ENCODE measurements at places on chromosomes 1 and 21. TPM values are rescaled to one million over a fixed set of nuclear protein-coding genes. Genes with fewer than 3 reads are reported as not detected.

DNA sequence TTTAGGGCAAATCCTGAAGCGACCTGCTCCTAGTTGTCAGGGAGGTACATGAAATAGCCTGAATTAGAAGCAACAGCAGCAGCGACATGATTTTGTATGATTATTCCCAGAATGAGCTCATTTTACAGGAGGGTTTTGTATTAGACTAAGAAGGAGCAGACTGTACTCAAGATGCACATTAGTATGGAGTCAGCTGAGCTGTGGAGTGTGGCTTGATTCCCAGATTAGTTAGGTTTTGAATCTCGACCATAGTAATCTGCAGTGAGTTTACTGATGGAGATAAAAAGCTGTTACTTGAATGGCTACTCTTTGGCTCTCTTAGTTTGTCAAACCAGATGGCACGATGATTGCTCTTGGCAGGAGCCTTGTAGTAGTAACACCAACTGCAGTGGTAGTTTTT lies 143.1 kb downstream of the PHTF1 start:
- no peak for DNase-seq

- peak; percentile 49 for DNase-seq
These were observed 37.2 kb upstream of the ETS2 start for GRCh38 chr21:38768471-38769063.

- DNase-seq = no peak
These were observed 52.6 kb downstream of the GNG12 start for GRCh38 chr1:67780637-67781036.

DNA sequence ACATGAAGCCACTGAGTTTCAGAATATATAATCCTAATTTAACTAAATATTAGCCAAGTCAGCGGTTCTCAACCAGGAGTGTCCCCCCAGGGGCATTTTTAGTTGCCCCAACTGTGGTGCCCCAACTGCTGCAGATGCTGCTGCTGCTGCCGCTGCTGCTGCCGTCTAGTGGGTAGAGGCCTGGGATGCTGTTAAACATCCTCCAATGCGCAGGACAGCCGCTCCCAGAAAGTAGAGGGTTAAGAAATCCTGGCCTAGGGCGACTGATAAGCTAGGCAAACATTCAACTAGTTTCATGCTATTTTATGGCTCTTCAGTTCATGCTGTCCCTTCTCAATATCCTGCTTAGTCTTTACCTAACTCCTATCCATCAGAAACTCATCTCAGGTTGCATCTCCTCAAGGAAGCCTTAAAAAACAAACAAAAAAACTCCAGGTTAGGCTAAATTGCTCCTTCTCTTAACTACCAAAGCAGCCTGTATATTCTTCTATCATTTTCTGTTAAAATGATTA lies 9.9 kb upstream of the DCAF6 start:
- DNase-seq = no peak

Gene KIAA1614
- 0.19 TPM for total RNA-seq

DNA sequence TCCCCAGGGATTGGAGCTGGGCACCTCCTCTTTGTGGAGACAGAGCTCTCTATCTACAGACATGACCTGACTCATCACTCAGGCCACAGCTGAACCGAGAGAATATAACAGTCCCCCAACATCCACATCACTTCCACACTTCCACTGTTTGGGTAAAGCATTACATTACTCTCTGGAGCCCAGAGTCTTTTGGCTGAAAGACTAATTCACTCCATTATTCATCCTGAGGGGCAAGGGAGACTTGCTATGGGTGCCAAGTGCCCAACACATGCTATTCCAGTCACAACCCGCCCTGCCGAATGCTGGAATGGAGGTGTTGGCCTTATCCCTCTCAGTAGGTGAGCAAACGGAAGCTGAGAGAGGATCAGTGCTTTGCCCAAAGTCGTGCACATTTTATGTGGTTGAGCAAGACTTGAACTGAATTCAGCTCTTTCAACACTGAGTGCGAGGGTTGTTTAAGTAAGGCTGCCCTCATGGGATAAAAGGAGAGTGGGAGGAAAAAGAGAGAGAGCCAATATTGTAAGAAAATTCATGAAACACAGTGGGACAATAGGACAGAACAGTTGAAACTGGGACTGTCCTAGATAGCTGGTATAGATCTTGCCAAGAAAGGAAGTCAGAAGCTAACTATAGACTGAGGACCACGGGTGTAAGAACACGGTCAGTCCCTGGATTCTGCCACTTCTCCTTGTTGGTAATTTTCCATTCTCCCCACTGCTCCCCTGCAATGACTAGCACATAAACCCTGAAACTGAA lies 13.5 kb upstream of the CHI3L1 start:
- DNase-seq = no peak

DNA sequence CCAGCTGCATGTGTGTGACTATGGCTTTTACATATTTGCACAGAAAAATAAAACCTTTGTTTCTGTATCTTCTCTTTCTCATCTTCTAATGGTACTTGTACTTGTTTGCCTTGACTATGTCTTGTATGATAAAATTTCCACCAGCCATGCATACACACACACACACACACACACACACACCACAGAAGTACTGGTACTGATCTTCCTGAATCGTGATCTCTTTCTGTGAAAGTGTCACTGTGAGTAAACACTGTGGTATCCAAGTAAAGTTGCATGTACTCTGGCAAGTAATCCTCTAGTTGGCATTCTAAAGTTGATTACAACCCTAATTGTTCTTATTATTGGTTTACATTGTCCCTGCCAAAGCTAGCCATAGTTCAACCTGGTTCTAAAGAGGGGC lies 176.7 kb downstream of the CRB1 start:
- DNase-seq = no peak

DNA sequence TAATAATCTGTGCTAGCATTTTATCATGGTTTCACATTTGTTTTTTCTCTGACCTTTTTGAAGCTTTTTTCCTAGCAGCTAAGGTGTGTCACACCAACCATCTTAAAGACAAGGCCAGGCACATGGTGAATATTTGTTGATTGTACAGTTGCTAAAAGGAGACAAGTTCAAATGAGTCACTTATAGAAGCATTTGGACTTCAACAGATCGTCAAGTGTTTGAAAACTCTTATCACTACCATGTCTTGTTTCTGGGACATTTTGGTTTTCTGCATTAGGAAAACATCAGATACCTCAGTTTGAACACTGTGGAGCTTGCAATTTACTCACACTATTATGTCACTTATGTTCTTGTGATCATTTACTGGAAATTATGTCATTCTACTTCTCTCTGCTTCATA lies 407.3 kb downstream of the USP25 start:
- no peak for DNase-seq

Gene CCNL2
- total RNA-seq = 211 TPM

Gene ALPL
- total RNA-seq = not detected
